ENCODE measurements at places on chromosomes 3 and 15.

DNA sequence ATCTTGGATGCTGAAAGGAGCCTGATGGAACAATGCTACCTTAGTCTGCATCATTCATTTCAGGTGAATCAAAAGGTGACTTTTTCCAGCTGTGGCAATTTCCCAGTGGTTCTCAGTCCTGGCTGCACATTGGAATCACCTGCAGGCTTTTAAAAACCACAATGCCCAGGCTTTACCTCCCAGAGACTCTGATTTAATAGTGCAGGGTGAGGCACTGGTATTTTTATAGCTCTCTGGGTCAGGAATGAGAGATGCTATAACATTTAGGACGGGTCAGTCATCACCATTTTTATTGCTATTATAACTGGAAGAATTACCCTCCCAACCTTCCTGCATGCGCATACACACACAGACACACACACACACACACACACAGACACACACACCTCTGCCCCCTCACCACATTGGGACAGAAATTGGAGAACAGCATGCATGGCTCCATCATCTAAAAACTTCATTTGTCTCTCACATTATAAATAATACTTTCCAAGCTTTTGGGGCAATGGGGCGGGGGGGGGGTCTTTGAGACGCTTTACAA lies 41.1 kb downstream of the LARP6 start:
- no peak for DNase-seq

GRCh38 chr3:177379045-177379444 lies 181.8 kb upstream of the TBL1XR1 start:
- no peak for DNase-seq

DNA sequence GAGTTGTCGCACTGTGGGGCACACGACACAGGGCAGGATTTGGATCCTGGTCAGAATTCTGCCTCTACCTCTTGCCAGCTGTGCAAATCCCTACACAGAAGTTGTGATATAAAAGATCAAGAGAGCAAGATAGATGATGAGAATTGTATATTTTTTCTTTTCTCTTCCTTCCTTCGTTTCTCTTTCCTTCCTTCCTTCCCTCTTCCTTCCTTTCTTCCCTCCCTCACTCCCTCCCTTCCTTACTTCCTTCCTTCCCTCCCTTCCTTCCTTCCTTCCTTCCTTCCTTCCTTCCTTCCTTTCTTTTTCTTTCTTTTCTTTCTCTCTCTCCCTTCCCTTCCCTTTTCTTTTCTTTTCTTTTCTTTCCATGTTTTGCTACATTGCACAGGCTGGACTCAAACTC lies 12.0 kb upstream of the AHSG start:
- DNase-seq = no peak

DNA sequence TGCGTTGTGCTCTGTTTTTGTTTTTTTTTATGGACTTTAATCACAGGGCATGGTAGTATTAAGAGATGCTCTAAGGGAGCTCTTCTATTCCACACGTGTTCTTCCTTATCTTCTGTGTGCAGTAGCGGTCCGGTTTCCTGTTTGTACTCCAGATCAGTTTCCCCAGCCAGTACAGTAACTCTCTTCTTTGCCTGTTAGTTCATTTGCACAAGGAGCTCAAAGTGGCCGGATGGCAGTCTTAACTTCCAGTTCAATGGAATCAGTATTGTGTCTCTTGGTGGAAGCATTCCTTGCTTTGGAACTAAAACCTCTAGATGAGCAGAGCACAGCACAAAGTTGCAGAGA lies 122.0 kb downstream of the KLF13 start:
- DNase-seq = no peak

- no peak for DNase-seq
Measured at GRCh38 chr15:79105141-79105540, 14.6 kb upstream of the RASGRF1 start.

DNA sequence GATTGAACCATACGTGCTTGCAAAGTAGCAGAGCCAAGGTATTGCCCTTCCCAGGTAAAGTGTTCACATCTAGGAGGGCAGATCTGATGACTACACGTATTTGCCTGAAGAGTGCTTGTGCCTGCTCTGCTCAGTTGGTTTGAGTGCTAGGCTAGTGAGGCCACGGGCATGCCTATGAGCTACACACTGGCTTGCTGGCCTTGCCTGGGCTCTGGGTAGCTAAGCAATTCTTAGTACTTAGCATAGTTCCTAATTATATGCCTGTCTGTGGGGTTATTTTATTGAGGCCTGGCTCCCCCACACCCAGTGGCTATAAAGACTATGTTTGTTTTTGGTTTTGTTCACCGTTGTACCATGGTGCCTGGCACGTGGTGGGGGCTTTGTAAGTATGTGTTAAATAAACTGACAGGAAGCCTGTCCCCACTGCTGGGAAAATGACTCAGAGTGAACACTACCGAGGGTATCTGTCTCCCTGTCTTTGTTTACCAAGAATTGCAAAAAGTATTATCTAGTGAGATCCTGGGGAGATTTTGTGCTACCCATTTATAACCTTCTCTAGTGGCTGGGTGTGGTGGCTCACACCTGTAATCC lies 72.1 kb upstream of the ETV5 start:
- no peak for DNase-seq

DNA sequence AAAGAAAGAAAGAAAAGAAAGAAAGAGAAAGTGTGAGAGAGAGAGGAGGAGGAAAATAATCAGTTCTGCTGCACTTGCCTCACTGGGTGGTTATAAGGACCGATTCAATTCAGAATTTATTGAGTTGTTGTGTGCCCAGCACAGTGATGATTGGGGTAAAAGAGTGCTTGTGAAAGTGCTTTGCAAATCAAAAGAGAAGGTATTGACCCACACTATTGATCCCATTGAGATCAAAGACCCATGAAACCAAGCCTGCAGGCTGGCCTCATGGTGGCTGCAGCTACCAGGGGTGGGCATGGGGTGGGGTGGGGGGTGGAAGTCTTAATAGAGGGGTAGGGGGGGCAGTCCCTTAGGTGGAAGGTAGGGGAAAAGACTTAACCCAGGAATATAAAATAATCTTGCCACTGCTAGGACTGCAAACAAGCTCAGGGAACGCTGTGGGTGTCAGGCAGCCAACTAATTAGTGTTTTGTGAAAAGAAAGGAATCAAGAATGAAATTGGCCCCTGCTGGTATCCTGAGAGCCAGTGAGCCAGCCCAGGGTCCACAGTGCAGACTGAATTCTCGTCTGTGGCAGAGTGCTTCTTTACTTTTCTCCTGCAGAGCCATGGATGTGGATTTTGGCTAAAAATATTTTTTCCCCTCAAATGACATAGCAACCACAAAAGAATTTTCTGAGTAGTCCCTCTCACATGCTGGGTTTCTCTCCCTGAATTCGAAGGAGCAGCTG lies 34.2 kb downstream of the CLEC3B start:
- DNase-seq = no peak

GRCh38 chr3:142105991-142106390 lies 43.4 kb downstream of the TFDP2 start:
- DNase-seq = no peak

- no peak for DNase-seq
Measured at GRCh38 chr3:196274585-196274984, 12.9 kb downstream of the PCYT1A start.

GRCh38 chr15:34722439-34722836 lies 32.4 kb downstream of the GJD2 start:
- no peak for DNase-seq

DNA sequence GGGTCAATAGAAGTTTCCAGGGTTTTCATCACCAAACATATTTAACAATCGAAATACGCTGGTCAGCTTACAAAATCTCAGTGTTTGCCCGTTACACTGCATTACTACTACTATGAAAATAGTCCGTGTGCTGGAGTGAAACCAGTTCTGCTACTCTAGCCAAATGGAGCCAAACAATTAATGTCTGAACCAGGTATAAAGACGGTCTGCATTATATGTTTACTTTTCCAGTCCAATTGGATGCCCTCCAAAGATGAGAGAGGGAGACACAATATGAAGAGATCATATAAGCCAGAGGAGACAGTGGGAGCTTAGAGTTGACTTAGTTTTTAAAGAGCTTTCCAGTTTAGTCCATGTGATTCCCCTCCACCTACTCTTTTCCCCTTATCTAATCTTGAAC lies 6.3 kb upstream of the DUT start:
- DNase-seq = no peak

DNA sequence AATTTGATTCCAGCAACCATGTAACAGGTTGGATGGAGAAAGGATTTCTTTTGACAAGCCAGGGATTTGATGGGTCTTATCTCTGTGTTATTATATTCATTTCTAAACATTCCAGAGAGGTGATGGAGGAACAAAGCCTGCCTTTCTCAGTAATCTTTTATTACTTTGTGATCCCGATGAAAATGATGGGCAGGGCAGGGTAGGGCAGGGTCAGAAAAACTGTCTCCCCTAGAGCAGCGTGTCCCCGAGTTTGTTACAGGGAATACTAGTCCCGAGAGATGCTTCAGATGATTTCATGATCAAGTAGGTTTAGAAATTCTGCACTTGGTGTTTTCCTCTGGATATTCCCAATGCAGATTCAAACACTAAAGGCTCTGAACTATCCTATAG lies 111.8 kb upstream of the RGMA start:
- no peak for DNase-seq

DNA sequence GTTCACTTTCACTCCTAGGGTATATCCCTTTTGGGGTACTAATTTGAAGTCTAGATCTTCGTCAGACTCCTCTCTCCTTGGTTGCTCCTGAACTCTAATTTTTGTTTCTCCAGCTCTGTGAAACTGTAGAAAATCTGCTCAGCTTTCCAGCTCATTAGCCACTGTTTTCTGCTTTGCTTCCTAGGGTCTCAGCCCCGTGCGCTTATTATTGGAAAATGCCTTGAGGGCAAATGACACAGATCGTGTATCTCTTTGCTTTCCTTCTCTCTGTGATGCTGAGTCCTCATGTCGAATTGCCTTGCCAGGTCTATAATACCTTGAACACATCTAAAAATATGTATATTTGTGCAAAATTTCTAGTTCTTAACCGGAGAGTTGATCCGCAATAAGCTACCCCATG lies 731.1 kb downstream of the EDEM1 start:
- no peak for DNase-seq

- DNase-seq = no peak
Measured at GRCh38 chr3:170426240-170426797, 7.7 kb downstream of the CLDN11 start.

- no peak for DNase-seq
Measured at GRCh38 chr15:51879555-51879954, 50.1 kb downstream of the TMOD3 start.

- DNase-seq = no peak
Measured at GRCh38 chr15:90762109-90762508, 45.0 kb downstream of the BLM start.

GRCh38 chr3:180329187-180329586 lies 272.8 kb upstream of the TTC14 start:
- no peak for DNase-seq

DNA sequence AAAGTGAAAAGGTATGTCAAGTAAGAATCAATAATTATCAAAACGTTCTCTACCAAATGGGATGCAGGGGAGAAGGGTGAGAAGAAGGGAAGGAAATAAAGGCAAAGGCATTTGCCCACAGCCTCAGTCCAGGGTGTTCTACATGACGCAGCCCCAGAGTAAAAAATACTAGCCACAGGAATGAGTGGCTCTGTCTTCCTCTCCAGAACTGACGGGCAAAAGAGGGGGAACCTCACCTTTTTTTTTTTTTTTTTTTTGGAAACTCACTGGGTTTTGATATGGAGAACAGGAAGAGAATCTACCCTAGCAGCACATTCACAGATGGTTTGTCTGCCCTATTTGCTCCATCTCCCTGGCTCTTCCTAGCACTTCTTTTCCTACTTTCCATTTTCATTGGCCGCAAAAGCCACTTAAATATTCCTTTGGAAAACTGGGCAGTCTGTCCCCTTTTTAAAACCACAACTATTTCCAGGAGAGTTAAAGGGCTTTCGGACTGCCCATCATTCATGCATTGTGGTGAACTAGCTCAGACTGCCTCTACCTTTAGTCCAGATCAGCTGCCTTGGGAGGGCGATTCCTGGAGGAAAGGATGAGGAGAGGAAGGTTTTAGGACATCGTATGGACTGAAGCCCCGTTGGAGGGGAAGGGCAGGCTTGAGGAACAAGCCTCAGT lies 28.2 kb downstream of the B3GNT5 start:
- no peak for DNase-seq

DNA sequence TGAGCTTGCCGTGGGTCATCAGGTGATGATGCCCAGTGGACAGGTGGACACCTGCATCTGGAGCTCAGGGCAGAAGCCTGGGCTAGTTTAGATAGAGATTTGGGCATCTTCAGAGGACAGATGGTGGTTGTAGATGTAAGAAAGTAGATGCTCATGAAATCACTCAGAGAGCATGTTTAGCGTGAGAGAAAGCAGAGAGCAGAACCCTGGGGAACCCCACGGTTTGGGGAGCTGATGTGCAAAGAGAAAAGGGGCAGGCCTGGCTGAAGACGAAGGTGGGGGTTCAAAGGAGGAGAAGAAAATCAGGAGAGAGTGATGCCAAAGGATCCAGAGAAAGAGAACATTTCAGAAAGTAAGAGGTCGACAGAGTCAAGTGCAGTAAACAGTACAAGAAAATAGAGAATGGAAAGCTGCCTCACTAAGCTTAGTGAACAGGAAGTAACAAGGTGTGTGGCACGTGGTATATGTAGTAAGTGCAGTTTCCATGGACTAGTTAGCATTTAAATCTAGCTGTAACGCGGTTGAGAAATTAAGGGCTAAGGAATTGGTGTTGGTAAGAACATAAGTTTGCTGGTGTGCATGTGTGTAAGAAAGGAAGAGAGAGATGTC lies 13.5 kb downstream of the TIGIT start:
- no peak for DNase-seq

DNA sequence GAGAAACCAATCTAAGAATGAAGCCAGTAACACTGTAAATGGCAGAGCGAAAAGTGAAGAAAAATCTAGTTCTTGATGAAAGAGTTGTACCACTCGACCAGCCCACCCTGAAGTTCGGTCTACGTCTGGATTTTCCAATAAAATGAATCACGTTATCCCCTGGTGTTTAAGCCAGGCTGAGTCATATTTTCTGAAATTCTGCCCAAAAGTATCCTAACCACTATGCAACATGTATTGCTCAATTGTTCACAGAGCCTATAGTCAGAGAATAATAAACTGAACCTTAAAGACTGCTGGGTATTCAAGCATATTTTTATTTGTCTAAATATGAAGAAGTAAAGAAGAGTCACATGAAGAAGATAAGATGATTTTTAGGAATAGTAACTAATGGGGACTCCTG lies 245.7 kb downstream of the FGF12 start:
- DNase-seq = no peak

DNA sequence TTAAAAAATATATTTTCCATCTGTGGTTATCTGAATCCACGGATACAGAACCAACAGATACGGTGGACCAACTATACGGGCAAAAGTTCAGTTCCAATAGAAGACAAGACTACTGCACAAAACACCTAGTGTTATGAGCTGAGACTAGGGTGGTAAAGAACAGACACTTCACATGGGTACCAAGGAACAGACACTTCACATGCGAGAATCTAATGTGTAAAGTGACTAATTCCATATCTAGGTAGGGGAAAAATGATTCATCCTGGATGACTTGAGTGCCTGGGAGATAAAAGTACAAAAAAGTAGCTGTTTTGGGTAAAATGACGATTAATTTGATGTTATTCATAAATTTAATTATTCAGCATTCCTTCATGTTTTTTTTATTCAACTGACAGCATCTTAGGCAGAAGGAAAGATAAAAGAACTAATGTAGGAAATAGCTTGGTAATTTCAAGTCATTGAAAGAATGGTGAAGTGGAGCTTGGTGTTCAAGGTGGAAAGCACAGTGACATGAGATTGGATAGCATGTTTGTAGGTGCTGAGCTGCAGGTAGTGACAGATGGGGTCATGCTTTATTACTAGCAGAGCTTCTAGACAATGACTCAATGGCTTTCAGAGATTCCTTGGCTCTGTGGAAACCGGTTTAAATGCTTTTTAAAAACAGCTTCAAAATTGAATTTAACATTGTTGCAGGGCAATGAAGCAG lies 5.2 kb downstream of the CD200 start:
- DNase-seq = no peak

Measured in activated naive CD4-positive, alpha-beta T cell (primary cell).